ENCODE measurements at places on chromosomes 5 and 9.

- DNase-seq = peak; percentile 52
These were observed at the start of gene PCDHA4 for GRCh38 chr5:140806834-140807775. TSS of gene PCDHA4 (plus strand) at chr5:140807068.

DNA sequence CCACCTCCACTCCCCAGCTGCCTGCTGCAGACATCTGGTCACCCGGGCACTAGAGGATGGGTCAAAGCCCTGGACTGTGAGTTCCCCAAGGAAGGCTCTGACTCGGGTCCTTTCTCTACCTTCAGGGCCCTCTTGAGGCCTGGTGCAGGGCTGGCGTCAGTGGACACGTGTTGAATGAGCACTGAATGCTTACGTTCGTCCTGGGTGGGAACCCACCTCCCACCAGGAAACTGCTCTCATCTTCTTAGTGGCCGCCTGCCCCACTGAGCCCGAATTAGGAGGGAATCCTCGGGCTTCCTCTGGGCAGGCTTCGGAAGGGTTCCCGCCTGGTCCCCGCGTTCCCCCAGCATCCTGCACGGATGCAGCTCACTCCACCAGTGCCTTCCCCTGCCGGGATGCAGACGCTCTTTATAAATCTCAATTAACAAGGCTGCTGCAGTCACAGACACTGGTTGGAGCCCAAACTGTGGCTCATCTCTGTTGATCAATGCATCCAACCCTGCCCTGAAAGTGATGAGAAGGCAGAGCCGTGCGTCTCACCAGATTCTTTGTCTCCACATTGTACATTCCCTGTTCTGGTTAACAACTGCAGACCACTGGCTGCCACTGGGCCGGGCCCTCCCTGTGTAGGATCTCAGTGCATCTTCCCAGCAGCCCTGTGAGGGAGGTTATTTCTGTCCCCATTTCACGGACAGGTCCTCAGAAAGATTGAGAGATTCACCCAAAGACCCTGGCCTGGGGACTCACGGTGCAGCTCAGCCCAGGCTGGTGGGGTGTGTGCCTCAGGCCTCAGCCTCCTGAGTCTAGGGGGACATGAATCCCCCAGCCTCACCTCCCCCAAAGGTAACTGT lies 168.8 kb downstream of the GAPVD1 start:
- DNase-seq = no peak

- no peak for DNase-seq
These were observed 998.1 kb downstream of the TLE1 start for GRCh38 chr9:80691229-80691628.

DNA sequence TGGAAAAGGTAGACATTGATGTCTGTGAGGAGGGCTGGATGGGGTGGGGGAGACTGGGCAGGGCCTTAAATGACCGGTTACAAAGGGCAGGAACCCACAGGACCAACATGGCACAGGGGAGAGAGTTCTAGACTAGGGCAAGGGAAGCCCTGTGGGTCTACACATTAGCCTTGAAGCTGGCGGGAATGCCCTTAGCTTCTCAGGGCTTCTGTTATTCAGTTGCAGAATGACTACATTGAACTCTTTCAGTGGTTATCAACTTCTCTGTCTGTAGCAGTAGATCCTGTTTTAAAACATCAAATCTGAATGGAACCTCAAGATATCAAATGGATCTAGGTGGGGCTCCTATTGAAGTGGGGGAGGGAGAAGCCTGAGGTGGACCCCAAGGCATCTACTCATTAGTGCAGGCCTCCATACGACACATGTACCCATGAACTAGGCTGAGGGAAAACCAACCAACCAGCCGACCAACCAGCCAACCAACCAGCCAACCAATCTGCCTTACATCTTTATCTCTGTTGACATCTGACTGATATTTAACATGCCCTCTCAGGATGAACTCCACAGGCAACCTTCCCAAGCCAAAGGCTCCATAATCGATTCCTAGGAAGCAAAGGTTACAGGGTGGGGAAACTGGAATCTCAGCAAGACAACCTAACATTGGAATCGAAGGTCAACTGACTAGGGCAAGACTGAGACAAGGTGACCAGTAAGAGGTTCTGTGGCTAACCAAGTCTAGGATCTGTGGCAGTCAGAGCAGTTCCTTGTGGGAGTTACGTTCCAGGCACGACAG lies 48.3 kb downstream of the DAP start:
- no peak for DNase-seq

GRCh38 chr9:84139296-84140070 lies 158.9 kb downstream of the RMI1 start:
- peak; percentile 70 for DNase-seq

DNA sequence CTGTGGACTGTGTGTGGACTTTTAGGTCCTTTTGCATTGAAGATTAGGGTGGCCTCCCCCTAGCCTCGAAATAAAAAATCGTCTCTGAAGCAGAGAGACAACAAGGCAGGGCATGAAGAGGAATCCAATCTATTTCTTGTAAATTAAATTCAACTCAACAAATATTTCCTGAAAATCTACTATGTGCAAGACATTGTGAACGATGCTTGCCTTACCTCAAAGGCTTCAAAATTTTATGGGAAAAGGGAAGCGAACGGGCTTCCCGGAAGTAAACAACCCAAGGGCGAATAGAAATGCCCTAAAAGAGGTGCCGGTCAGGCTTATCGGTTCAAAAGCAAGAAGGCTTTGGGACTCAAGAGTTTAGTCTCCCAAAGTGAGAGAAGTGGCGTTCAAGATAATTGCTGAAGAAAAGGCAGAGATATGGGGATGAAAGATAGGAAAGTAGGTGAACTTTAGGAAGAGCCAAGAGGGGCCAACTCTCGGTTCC lies 525 bp downstream of the KIF24 start:
- DNase-seq = no peak

DNA sequence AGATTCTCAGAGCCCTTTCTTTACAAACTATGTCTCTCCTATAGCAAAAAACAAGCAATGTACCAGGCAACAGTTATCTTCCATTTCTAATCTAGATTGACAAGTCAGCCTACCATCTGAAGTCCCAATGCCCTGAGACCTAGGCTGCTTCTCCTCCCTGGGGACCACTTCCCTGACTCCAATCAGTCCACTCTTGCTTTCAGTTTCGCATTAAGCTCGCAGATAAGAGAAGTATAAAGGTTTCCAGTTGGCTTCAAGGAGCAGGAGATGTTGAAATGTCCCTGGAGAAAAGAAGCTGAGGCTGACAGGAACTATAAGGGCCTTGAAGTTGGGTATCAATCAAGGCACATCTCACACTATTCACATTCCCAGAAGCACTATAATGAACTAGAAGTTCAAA lies 32.3 kb downstream of the ERP44 start:
- no peak for DNase-seq

- DNase-seq = no peak
These were observed 2.0 kb downstream of the GABBR2 start for GRCh38 chr9:98706651-98707165.

DNA sequence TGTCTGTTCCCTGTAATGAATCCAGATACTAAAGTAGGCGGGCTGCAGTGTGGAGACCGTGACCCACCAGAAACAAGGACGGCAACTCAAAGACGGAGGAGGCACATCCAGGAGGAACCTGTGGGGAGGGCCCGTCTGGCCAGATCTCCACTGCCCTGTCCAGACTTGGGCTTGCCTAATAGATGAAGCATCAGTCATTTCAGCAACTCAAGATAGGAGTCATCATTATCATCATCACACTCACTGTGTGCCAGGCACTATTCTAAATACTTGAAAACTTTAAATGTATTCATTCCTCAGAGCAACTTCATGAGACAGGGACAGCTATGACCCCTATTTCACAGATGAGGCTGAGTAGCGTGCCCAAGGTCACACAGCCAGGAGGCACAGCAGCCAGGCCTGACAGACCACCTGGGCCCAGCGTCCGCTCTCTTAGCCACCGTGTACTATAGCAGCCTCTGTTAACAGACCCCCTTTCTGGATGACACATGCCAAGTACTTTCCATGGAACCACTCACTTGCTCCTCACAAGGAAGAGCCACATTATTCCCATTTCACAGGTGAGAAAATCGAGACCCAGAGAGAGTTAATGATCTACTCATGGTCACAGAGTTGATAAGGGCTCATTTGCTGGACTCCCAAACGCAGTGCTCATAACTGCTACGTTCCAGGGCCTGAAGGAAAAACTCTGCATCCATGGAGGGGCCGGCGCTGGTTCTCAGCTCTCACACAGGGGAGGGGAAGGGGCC lies 4.9 kb upstream of the IL4 start:
- DNase-seq = no peak

DNA sequence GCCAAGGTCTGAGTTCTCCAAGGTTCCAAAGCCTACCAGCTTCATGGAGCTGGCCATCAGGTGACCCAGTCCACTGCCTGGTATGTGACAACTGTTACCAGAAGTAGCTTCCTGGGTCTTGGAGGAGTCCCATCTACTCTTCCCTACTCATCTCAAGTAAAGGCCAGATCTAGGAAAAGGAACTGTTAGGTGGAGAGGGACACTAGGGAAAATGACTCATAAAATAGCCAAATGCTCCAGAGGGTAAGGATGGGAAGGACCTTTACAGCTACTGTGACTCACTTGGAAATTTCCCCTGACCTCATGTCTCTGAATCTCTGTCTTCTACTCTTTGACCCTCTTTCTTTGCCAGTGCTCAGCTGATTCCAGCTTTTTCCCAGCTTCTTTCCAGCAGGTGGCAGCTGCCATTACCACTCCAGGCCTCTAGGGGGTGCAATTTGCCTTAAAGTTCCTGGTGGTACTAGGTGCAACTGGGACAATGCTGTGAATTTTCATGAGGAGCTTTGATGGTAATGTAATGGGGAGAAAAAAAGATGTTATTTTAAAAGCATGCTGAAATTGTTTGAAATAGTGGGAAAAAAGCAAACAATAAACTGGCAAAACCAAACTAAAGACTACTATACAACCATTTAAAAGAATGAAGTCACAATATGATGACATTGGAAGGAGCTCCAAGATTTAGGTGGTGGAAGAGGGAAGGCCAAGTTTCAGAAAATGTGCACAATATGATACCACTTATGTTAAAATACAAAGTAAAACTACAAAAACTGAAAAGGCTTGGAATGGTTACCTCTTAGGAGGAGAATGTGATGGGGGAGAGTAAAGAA lies 27.1 kb upstream of the MYORG start:
- DNase-seq = peak; percentile 70

DNA sequence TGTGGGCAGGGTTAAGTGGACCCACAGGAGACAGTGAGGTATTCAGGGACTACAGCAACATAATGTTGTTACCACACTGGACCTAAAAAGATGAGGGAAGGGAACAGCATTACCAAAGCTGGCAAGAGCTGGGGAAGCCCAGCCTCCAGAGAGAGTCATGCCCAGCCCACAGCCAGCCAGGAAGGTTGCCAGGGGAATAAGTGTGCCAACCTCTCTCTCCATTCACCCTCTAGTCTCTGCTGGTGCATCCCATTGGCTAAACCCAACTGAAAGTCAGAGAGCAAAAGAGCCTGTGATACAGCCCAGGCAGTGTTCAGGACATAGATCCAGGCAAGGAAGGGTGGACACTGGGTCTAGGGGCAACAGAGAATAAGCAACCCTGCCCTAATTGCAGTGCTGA lies 35.8 kb upstream of the AFAP1L1 start:
- DNase-seq = peak; percentile 48

DNA sequence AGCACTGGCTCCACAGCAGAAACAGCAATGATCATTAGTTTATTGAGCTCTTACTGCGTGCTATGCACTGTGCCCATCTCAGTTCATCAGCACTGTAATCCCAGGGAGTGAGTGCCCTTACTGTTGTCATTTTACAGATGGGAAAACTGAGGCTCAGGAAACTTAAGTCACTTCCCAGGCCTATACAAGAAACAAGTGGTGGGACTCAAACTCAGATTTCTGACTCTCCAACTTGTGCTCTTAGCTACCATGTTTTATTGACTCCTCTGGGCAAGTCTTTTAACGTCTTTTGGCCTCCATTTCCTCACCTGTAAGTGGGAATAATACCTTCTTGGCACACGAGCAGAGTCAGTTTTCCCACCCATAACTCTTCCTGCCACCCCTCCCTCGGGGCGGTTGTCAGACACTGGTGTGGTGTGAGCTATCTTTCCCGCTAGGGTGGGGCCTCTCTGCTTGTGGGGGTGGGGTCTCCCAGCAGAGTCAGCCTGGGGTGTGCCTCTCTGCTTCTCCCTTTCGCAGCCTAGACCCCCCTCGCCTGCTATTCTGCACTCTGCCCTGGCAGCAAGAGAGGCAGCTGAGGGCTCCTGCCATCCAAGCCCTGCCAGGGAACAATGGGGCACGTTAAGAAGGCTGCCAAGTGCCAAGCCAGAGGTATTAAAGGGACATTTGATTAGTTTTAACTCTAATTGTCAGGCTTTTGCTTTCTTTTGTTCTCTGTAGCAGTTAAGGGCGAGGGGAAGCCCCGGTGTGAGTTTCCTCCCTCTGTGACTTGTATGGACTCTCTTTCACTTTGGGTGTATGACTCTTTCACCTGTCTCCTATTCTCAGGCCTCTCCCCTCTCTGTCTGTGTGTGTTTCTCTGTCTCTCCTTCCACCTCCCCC lies 12.1 kb downstream of the GALNT10 start:
- DNase-seq = no peak

- no peak for DNase-seq
These were observed 54.0 kb upstream of the FGF10 start for GRCh38 chr5:44443172-44443571.

DNA sequence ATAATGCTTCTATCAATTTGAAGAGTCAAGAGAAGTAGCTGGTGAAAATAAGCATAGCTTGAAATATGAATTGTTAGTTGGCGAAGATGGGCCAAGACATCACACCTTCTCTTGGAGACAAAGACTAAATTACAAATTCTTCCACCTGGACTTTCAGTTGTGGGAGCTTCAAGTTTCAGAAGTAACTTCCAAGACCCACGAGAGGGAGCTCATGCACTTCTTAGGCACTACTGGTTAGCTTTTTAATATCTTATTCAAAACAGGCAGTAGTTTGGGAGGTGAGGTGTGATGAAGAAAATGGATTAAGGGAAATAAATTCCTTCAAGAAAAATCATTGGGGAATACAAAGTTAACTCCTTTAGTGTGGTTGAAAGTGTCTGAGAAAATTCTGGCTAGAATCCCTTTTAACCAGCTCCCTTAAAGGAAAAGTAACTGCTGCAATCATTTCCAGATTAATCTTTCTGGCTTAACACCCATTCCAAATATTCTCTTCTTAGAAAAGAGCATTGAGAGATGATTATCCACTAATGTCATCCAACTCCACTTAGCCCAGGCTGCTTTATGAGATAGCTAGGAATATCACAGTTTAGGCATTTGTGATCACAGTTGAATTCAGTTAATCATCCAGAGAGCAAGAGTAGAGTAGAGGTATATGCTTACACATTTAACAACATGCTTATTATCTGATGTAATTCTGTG lies 139.5 kb upstream of the DMRTA1 start:
- peak; percentile 40 for DNase-seq

- DNase-seq = peak; percentile 34
These were observed 543 bp downstream of the MTMR12 start for GRCh38 chr5:32312197-32312594.

DNA sequence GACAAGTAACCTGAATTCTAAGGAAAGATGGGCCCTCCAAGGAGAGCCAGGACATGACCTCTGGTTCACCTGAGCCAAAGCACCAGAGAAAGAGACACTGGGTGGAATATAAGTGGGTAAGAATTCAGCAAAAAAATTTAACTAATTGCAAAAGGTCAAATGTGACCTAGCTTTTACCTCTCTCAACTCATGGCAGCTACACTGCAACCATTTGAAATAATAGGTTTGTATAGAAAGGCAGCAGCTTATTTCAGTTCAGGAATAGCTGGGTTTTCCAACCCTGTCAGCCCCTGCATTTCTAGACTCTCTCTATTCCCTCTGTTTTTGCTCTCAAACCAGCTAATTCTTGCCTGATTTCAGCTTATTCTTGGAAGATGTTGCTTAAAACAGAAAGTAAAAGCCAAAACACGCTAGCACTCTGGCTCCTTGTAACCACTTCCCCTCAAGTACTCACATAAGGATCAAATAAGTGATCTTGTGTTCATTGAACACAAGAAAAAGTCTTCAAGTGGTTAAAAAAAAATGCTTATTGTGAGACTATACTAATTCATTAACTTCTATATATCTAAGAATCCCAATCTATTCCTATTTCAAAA lies 101.1 kb upstream of the NR4A3 start:
- DNase-seq = no peak
